ENCODE measurements at places on chromosomes 16 and 17. TPM values are rescaled to one million over a fixed set of nuclear protein-coding genes. Genes with fewer than 3 reads are reported as not detected.

HSD17B2 gene
- total RNA-seq = not detected

KRTAP9-4 gene
- total RNA-seq = not detected

RMI2 gene
- total RNA-seq = 126 TPM

NT5C3B gene
- 12.1 TPM for total RNA-seq

DNA sequence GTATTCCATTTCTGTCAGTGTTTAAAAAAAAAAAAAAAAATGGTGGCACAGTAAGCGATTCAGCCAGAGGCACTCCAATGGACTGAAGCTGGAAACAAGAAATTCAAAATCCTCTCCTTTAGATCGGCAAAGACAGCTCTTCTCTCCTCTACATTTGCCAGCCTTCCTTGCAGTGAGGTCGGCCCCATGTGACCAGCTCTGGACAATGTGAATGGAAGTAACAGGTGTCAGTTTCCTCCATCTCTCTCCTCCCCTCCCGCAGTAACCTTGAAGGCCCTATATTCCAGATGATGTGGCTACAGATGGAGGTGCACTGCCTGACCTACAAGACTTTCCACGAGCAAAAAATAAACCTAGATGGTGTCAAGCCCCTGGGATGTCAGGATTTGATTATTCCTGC, 15.0 kb downstream of the CUEDC1 start:
- DNase-seq = no peak

- DNase-seq = no peak
Measured at GRCh38 chr16:49466881-49467280, 93.3 kb downstream of the C16orf78 start.

- DNase-seq = no peak
Measured at GRCh38 chr17:16100737-16101400, 101.2 kb downstream of the TTC19 start.

DNA sequence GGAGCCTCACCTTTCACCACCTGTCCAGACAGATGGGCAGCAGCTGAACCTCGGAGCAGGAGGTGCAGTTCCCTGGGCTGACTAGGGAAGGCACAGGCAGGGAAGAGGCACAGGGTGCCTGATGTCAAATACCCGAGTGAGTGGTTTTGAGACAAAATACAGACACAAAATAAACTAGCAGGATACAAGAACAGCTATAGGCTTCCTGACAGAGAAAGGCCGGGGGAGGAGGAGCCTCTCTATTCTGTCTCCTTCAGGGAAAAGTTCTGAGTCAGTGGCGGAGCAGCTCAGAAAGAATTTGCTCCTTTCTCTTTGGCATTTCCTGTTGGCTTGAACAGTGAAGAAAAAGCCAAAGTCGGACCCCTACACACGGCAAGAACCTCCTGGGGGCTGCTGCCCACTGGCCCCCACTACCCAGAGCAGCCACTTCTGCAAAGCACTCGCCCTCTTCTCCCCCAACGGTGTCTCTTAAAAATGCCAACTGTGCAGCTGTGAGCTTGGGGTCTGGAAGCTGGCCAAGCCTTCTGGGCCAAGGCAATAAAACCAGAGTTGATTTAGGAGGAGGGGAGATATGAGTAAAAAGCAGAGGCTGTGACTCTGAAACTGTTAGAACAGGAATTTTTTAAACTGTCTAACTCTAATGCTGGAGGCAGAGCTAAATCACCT, 14.4 kb upstream of the FAAP100 start:
- DNase-seq = no peak

GRCh38 chr17:48510761-48511604, 19.8 kb downstream of the HOXB1 start:
- DNase-seq = no peak

Data from OCI-LY7 (cell line).